ENCODE measurements at places on chromosomes 3 and 15.

DNA sequence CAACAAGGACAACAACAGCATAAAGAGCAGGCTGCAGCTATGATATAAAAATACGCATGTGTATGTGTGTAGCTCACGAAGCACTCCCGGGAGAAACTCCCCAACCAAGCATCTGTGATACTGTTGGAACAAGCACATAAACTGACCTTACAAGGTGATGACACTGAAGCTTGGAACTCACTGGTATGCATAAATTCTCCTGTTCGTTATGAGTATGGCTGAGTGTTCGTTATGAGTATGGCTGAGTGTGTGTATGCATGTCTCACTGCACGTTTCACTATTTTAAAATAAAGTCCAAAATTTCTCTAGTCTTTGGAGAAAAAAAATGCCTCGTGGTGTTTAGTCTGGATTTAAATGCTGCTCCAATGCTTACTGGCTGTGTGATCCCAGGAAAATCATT lies 256.8 kb downstream of the RORA start:
- DNase-seq: peak; percentile 13

DNA sequence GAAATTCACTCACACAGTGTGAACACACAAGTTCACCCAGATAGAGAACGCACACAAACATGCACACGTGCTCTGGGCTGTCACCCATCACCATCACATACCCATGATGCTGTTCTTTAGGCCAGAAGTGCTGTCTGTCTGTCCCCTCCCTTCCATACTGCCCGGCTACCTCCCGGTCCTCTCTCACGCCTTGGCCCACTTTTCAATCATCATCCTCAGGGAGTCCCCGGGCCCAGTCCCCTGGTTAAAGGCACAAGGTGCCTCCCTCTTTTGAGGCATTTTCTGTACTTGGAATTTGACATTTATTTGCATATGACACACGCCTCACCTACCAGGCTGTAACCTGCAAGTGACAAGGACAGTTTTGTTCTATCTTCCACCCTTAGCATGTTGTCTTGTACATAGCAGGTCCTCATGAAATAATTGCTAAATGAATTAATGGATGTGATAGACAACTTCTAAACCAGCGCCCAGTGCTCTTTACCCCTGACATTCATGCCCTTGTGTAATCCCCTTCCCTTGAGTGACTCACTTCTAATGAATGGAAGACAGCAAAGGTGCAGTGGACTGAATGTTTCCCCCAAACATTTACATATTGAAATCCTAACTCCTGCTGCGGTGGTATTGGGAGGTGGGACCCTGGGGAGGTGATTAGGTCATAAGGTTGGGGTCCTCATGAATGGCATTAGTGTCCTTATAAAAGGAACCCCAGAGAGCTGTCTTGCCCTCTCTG lies 73.9 kb upstream of the ADPGK start:
- no peak for DNase-seq

- no peak for DNase-seq
Observed at GRCh38 chr3:165159760-165160421, 36.3 kb downstream of the SLITRK3 start.

GRCh38 chr15:99593070-99593469 lies 27.3 kb downstream of the MEF2A start:
- DNase-seq: no peak

GRCh38 chr15:46709460-46710083 lies 1007.7 kb upstream of the SEMA6D start:
- DNase-seq: no peak

DNA sequence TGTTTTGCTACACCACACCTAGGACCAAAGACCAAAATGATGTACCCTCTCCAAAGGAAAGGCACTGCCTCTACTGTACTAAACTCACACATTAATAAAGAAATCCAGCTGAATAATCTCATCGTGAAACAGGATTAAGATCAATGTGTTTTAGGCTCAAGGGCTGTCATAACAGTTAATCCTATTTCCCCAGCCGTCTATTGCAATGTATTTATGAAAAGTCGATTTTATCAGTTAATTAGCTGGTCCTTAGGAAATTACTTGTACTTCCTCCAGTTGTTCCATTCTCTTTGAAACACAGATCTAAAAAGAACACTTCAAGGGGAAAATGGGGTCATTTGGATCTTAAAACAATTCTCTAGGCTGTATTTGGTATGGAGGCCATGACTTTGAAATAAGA lies 8.5 kb downstream of the ETV5 start:
- DNase-seq: no peak

- no peak for DNase-seq
Observed at GRCh38 chr15:70251246-70251990, 153.7 kb upstream of the TLE3 start.

DNA sequence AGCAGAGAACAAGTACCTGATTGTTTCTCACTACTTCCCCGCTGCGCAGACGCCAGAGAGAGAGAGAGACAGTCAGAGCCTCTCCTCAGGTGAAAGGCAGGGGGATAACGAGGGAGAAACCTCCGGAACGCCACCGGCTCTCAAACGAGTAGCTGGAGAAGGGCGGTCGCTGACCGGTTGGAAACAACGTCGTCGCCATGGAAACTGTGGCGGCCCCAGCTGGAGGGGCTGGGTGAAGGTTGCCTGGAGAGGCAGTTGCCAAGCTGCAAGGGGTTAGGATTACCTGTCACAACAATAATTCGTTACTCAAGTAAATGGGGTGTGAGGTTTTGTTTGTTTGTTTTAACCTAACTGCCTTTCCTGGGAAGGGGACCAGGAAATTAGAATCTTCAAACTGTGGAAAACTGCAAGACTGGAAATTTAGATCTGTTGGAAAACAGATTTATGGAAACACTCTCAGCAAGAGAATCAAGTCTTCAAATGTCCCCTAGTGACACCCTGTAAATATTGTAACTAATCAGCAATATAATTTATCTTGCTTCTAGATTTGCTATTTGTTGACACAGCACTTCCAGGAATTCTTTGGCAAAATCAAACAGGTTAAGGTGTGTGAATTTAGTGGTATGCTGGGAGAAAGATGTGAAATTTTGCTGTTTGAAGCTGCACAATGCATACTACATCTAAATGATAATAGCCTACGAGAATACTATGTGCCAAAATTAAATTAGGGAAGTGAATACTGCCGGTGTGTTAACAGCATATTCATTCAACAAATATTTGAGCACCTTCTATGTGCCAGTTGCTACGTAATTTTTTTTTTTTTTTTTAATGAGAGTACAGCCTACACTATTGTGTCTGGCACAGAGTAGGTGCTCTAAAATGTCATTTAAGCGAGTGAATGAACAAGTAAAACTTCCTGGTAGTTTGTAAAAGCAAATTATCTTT lies at the start of gene DNAH12:
Gene DNAH12, minus strand, starts transcription at position 164 of the 945 bp plus-strand sequence. CDS start 1,474 bp downstream, outside the sequence.
- peak; percentile 93 for DNase-seq

DNA sequence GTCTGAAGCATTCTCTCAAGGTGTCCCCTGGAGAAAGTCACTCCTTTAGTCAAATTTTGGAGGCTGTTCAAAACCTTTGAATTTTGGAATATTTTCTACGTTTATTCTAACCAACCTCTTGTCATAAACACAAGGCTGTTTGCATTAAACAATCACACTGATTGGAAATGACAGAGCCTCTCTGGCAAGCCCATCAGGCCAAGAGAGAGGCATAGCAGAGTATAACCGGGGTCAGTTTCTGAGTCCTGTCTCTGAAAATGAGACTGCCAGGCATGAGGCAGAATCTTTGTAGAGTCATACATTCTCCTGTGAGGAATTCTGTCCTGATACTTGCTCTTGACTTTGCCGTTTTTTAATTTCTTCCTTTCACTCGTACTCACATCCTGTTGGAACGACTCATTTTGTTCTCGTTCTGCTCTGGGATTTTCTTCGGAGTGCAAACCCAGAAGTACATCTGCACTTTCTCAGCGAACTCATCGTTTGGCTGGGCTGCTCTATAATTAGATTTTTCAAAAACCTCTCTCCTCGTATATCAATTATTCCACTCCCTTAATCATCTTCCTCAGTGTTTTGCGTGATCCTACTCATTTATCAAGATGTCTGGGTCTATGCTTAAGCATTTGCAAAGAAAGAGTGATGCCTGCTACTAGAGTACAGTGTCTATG lies 114.2 kb downstream of the AGBL1 start:
- no peak for DNase-seq

- no peak for DNase-seq
Observed at GRCh38 chr3:98035208-98035607, at the start of gene GABRR3. Gene GABRR3, minus strand, starts transcription at chr3:98035315. Its CDS starts 328 bp downstream, at chr3:98034987.

GRCh38 chr3:188049606-188050530 lies 104.1 kb upstream of the LPP start:
- DNase-seq: no peak

DNA sequence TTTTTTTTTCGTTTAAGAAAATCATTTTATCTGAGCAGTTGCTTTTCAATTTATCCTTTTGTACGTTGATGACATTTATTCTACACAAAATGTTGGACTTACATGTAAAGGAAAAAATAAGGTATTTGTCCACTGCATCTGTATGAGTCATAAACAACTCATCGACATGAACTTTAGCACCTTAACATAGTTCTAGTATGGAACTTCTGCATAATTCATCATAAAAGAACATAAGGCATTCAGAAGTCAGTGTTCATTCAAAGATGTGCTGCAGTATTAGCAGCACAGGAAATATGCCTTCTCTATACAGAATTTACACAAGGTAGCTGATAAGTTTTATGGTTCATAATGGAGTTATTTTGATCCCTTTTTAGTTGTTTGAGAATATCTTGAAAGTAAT lies 801.6 kb downstream of the CADM2 start:
- DNase-seq: no peak

DNA sequence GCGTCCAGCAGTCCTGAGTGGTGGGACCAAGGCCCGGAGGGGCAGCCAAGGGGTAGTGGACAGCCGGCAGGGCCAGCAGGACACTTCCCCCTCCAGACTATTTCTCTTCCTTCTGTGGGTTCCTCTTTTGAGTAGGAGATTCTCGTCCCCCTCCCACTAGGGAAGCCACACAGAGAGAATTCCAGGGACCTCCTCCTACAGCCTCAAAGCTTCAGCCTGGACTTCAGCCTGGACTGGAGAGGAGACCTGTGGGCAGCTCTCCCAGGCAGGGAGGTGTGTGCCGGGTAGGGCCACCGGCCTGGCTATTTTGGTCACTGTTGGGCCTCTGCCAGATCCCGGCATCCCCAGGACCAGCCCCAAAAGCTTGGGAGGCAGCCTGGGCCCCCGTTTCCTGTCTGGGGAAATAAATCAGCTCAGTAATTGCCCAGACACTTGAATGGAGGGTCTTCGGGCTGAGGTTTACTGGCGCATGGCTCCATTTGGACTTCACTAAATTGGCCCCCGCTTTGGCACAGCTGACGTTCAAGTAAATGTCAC lies 1.3 kb downstream of the SLC6A6 start:
- peak; percentile 58 for DNase-seq

DNA sequence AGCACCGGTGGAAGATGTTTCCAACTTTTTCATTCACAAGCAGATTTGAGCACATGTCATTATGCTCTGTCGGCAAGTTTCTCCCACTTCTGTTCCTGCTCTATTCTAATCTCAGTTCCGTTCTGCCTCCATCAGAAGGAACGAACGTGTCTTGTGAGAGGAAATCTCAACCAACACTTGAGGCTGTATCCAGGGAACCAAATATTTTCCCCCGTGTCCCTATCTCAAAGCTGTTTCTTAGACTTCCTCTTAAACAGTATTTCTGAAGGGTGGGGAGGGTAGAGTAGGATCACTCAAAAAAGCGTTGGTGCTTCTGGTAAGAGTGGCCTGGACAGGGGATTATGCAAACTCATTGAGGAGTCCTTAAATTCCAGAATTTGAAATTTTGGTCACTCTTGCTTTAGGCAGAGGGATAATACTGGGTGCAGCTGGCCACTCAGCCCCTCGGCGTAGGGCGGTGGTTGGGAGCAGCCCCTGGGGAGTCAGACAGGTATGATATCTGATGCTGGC lies 54.9 kb downstream of the FRMD4B start:
- DNase-seq: no peak

DNA sequence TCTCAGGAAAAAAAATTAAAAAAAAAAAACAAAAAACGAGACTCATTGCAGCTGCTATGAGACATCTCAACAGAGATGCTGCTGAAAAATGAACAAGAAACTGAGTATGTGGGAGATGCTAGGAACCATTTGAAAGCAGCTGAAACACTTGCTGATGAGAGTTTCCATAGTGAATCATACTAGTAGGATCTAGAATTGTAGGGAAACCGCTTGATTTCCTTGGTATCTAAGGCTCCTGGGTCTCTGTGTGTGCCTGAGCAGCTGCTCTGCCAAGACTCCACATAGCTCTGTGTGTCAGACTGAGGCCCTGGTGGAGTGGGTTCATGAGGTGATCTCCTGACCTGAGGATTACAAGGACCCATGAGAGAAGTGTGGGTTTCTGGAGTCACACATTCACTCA lies 313.4 kb upstream of the NECTIN3 start:
- DNase-seq: no peak

DNA sequence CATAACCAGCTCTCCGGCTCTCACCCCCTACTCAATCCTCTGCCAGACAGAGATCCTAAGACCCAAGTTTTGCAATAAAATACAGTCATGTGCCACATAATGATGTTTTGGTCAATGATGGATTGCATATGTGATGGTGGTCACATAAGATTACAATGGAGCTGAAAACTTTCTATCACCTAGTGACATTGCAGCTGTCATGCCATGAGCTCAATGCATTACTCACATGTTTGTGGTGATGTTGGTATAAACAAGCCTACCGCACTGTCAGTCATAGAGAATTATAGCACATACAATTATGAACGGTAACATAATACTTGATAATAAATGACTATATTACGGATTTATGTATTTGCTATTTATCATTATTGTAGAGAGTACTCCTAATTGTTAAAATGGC lies 26.9 kb upstream of the SAMMSON start:
- no peak for DNase-seq

- DNase-seq: no peak
Observed at GRCh38 chr3:4408958-4409357, 58.1 kb downstream of the SUMF1 start.

GRCh38 chr3:78096488-78097255 lies 1056.8 kb downstream of the ROBO2 start:
- no peak for DNase-seq

GRCh38 chr3:45771831-45772230 lies 24.5 kb downstream of the SLC6A20 start:
- no peak for DNase-seq

- no peak for DNase-seq
Observed at GRCh38 chr3:167929968-167930367, 165.8 kb downstream of the GOLIM4 start.

DNA sequence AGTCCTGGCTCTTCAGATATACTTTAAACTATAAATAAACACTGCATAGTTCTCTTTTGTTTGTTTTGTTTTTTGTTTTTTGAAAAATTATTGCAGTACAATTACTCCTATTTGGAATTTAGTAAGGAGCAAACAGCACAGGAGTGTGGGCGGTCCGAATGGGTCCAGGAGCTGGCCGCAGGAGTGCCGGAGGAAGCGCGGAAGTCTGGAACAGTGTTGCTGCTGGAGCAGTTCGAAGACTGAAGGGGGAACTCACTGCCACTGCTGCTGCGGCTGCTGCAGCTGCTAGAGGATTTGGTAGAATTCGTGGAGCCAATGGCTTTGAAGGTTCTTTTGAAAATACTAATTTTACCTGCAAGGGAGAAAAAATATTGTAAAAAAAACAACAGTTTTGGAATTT lies 329.9 kb downstream of the ZNF385D start:
- no peak for DNase-seq

GRCh38 chr3:117798221-117798620 lies 1088.6 kb downstream of the TUSC7 start:
- peak; percentile 61 for DNase-seq

GRCh38 chr3:155555479-155556060 lies 189.3 kb downstream of the PLCH1 start:
- no peak for DNase-seq

All from eye (tissue), 1 donor.